ENCODE measurements at places on chromosomes 4 and X. TPM values are rescaled to one million over a fixed set of nuclear protein-coding genes. Genes with fewer than 3 reads are reported as not detected.

Gene PDHA2
- not detected for total RNA-seq

Gene CYBB
- total RNA-seq, result not detected

Gene TLR2
- 9.3 TPM for total RNA-seq

Gene JAKMIP1
- not detected for total RNA-seq
